ENCODE measurements at places on chromosomes 12 and 14.

- DNase-seq, result no peak
These were observed 111.1 kb upstream of the ARHGAP5 start for GRCh38 chr14:31965735-31966598.

DNA sequence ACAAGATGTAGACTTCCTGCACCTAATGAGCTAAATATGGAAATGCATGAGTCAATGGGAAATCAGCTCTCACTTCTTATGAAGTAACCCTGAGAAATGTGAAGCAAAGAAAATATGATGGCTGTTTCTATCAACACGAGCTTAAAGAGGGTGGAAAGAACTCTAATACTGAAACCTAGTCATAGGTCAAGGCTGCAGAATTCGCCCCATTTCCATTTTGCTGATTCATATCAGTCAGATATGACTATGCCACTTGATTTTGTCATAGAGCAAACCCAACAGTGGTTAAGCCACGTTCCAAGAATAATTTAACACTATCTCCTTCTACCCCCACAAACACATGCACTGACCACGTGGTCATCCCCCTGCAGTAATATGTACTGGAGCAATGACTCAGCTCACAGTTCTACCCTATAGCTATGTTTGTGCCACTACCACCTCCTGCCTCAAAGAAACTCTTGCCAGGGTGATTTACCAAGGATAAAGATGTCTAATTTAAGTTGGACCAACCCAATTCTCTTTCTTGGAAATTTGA lies 157.5 kb downstream of the TMTC3 start:
- no peak for DNase-seq

GRCh38 chr12:109443794-109444193 lies 33.3 kb downstream of the KCTD10 start:
- DNase-seq, result no peak

DNA sequence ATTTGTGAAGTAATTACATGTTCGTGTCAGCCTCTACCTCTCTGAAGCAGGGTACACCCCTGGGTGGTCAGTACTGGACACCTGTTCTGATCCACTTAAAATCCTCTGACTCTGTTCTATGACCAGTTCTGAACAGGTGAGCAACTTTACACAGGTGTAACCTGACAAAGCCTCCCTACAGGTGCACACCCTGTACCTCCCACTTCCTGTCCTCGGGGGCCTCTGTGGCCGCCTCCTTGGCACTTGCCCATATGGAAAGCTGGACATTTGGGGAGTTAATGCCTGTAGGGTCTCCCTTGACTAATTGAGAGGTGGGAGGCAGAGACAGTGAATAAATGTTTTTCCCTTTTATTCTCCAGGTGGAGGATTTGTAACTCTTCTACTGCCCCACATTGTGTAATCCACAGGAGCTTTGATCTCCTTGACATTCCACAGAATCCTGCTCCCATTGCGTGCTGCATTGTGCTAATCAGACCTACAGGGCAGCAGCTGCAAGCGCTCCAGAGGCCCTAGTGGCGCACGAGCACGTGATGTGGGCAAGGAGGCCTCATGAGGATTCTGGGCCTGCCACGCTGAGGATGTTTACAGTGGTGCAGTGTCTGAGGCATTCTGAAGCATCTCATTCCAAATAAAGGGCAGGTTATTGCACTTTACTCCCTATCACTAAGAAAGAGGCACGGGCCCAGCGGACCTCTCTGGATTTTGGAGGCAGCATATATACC lies 45.8 kb upstream of the BATF start:
- DNase-seq, result no peak

- no peak for DNase-seq
These were observed 114.9 kb downstream of the PDZRN4 start for GRCh38 chr12:41302979-41303403.

DNA sequence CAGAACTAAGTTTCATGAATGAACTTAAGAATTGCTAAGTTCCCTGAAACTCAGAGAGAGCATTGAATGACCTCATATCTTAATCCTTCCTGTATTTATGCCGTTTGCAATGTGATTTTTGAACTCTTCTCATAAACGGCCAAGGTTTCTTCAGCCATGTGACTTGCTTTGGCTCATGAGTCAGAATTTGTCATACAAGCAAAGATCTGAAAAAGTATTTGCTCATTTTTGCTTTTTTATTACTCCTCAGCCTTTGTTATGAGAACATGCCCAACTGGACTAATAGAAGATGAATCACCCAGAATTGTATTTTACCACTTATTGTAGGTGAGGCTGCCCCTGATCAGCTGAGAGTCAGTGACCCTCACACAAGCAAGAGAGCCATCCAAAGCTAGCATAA lies 693.8 kb downstream of the BCL11B start:
- DNase-seq, result no peak

DNA sequence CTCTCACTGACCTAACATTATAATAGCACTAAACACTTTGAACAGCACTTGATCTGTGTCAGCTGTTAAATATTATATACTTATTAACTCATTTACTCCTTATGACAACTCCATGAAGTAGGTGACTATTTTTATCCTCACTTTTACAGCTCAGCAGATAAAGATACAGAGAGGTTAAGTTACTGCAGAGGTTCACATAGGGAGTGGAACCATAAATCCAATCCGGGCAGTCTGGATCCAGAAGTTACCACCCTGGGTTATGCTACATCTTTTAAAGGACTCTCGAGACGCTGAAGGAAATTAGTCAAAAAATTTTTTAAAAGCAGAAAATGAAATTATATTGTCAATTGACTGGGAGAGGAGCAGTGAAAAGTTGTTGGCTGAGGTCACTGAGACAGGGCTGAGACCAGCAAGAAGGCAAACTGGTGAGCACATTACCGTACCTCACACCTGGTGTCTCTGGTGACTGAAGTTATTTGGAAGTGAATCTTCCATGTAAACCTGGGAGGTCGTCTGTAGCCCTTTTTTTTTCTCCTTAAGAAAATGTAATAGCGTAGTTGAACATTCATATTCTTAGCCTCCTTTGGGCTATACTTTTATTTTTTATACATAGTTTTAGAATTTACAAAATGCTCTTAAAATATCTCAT lies 1.2 kb upstream of the RIMKLB start:
- no peak for DNase-seq

DNA sequence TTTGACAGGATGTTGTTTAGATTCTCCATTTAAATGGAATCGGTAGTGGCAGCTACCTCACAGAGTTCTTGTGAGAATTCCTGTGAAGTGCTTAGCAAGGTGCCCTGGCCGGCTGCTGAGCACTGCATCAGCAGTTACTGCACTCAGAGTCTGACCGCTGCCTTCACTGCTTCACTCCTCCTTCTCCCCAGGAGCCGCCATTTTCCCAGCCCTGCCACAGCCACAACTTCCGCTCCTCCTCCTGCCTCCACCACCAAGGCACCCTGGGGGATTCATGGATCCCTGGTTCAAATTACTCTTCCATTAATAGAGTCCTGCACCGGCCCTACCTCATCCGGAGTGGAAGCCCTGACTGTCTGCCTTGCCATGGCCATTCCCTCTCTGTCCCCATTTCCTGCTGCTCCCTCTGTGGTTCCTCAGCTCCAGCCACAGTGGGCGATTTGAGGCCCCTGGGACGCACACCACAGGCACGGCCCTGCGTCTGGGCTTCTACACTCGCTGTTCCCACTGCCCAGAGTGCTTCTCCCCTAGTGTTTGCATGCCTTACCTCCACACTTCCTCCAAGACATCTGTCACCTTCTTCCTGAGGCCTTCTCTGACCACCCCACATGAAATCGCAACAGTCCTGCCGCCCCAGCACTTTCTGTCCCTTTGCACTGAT lies 210.3 kb downstream of the IPO8 start:
- DNase-seq, result no peak

DNA sequence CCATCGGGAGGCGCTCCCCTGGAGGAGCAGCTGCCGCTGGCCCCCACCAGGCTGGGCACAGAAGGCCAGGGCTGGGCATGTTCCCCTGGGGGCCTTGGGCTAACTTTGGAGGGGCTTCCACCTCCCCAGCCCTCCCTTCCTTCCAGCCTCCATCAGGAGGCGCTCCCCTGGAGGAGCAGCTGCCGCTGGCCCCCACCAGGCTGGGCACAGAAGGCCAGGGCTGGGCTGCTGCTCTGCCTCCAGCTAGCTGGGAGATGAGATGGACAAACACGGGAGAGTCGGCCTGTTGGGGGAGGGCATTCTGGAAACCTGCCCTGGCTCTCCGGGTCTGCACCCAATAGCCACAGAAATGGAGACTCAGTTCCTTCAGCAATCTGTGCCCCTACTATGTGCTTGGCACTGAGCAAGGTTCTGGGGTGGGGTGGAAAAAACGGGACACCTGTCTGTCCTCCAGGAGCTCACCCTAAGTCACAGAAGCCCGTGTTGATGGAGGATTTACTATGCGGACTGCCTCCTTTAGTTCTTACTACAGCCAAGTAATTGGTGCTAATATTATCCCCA lies 39.0 kb upstream of the CORO1C start:
- no peak for DNase-seq

- DNase-seq, result no peak
These were observed 30.1 kb upstream of the PPP2R5C start for GRCh38 chr14:101731187-101732080.

DNA sequence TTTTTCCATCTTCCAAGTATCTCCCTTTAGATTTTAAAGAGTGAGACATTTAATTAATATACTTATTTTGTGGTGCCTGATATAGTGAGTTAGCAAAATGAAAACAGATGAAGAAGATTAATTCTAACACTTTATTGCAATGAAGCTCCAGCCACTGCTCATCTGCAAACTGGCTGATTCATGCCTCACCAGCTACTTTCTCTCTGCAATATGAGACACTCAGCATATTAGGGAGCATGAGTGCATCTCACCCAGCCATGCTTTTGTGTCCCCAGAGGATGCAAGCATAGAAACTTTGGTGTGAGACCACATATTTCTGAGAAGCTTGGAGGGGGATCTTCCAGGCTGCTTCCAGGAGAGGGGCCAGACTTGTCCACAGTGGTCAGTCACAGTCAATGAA lies 148.6 kb downstream of the BMP4 start:
- DNase-seq, result no peak

DNA sequence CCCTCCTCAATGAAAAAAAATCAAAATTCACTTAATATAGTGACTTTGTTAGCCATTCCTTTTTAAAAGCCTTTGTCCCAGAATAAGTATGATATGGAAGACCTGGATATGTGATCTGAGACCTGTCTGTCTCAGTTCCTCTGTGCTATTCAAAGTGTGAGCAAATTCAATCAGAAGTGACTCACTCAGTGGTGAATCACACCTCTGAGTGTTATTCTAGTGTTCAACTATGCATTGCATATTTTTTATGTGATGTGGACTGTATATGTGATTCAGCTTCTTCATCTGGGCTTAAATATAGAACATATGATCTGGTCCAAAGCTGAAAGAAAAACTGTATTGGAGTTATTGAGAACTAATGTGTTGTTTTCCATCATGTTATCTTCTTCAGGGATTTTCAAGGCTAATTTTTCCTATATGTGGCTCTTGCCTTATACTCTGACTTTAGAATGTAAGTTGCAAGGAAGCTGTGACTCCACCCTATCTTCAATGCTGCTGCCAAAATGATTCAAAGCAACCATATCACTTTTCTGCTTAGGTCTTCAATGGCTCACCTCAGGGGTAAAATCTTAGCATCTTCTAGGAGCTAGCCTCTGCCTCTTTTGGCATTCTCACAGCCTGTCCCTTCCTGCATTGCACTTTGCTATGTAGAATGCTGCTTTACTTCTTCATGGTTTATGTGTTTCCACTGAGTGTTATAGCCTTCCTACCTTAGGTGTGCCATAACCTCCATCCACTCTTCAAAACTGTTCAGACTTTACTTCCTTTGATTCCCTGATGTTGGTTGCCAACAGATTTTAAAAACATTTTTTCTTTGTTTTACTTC lies 169.8 kb downstream of the OTOGL start:
- DNase-seq, result no peak

DNA sequence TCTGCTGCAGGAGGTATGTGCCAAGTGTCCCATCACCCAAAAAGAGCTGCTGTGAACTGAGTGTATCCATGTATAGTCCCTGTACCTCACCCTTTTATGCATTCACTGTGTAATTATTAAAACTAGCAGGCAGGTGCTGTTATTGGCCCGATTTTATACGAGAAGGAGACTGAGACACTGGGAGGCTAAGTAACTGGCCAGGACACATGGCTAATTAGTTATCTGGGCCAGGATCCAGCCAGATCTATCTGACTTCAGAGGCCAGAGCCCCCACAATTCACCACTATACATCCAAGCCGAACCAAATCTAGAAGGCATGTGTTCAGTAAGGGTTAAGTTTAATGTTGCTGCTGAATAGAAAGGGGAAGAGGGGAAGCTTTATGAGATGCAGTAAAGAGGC lies 73.4 kb downstream of the FRMD6 start:
- no peak for DNase-seq

GRCh38 chr12:106973545-106973944 lies 13.4 kb downstream of the MTERF2 start:
- DNase-seq, result no peak

DNA sequence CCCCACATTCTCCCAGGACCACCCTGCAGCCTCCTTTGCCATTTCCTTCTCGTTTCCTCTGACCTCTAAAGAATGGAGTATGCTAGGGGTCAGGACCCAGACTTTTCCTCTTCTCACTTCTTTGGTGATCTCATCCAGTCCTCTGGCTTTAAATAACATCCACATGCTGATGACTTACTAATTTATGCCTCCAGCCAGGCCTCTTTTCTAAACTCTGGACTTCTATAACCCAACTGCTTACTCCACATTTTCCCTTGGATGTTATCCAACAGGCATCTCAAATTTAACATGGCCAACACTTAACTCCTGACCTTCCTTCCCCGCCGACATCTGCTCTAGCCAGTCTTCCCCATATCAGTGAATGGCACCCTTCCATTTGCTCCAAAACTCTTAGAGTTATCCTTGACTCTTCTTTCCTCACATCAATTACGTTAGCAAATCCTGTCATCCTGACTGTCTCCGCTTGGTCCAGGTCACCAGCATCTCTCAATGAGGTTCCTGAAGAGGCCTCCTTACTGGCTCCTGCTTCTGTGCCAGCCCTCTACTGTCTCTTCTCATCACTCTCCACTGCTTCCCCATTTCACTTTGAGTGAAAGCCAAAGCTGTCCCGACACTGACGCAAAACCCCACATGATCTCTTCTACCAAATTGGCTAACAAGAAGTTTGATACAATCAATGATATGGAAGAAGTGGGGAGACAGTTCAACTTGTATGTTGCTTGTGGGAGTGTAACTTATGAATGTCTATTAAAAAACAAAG lies 42.7 kb downstream of the TMBIM6 start:
- no peak for DNase-seq

GRCh38 chr14:76995279-76996035 lies 33.1 kb downstream of the IRF2BPL start:
- DNase-seq, result no peak

All from iPS DF 6.9 (cell line).